CD4-positive, alpha-beta T cell treated with Interleukin-4 for 4 hours (primary cell): ENCODE measurements at places on chromosomes 16 and 17.
A peak's percentile ranks its signal among the peaks of the same experiment; 100 is the strongest.

DNA sequence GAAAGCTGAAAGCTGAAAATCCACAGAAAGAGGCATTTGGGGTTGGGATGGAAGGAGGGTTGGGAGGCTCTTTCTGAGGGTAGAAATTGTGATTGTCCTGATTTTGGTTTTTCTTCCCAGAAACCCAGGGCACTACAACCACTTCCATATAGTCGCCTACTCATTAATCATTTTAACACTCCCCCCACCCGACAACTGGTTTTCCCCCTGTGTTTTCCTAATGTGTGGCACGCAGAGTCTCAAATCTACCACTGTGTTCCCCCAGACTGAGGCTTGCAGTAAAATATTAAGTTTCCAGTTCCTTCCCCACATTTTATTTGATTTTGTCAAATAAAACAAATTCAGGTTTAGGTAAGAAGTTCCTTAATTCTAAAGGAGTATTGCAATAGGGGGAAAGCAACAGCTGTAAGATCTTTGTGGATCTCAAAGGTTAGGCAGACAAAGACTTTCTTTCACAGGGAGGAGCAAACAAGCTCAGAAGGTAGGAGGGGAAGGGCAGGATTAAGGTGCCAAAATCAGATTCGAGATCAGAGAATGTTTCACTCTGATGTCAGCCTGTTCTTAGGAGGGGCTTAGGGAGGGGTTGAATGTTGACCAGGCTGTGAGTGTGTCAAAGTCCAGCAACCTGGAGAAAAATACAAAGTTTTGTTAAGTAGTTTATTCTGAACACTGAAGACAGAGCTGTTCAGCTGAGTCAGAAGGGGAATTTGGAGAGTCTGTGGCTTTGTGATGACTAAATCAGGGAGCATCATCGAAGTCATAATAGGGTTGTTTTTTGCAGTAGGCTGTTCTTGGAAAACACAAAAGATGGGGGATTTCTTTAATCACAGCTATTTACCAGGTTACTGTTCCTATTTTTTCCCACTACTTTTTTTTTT, 3.6 kb downstream of the ZNF267 start:
- DNase-seq = peak; percentile 94

GRCh38 chr17:17041018-17041521, 1.2 kb upstream of the MPRIP start:
- DNase-seq = no peak

DNA sequence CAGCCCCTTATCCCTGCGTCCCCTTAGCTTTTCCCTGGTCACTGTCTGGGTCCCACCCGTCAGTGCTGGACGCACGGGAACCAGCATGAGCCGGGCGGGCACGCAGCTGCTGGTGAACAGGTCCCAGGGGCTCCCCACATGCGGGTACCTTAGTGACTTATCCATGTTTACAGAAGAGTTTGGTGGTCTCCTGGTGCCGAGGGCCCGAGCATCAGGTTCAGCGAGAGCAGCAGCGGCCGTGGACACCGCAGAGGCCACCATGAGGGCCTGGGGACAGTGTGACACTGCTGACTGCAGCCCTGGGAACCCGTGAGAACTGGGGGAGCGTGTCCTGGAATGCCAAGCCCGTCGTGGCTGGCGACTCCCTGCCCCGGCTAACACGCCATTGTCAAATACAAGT, 6.5 kb downstream of the CD7 start:
- no peak for DNase-seq

- no peak for DNase-seq
Measured at GRCh38 chr16:24589997-24590396, 50.6 kb downstream of the RBBP6 start.

DNA sequence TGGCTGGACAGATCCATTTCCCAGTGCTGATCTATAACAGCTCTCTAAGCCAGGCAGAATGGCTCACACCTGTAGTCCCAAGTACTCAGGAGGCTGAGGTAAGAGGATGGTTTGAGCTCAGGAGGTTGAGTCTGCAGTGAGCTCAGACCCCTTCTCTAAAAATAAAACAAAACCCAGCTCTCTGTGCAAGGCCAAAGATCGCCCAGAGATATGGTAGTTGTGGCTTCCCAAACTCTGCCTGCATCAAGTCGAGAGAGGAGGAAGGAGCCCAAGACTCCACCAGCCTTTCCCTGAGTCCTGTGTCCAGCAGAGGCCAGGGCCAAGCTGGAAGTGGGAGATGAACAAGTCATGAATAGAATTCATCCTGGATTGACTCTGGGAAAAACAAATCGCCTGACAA, 88.8 kb downstream of the TMEM132E start:
- no peak for DNase-seq
